ENCODE measurements at places on chromosomes 4 and X. TPM values are rescaled to one million over a fixed set of nuclear protein-coding genes. Genes with fewer than 3 reads are reported as not detected.

DNA sequence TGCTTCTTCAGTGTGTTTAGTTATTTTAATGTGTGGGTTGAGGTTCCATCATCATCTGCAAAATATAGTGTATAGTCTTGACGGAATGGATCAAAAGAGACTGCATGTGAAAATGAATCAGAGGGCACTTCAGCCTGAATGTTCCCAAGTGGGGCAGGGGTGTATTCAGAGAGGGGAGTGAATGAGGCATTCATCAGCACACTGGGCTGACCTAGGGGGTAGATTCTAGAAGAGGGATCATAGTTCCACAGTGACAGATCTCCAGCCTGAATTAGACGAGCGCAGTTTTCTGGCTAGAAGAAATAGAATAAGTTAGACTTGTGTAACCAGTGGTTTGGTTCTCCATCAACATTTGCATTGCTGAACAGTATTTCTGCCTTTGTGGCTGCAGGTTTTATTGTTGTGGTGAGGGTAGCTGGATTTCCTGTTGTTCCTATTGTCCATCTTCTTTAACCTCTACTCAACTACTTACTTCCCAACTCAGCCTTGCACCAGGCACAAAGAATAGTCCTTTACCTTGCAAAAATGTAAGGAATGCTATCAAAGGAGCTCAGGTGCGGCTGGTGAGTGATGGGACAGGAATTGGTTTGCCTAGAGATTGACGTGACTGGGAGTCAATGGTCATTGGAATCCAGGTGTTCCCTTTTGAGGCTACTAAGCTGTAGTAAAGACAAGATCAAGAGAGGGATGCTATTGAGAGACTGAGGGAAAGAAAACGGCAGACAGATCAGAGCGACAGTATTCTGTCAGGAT lies 50.9 kb downstream of the NAP1L5 start:
- no peak overlapping the region for H3K4me3 ChIP-seq
- H3K36me3 ChIP-seq, result peaks cover 4% of the 10 kb centered on the region
- no peak overlapping the region for H3K27ac ChIP-seq
- no peaks in the 10 kb centered on the region for H3K27me3 ChIP-seq
- no peak for DNase-seq

GRCh38 chr4:7813674-7814073 lies 126.0 kb downstream of the AFAP1 start:
- peak overlapping the region; percentile 21 for H3K27ac ChIP-seq
- H3K27me3 ChIP-seq, result no peaks in the 10 kb centered on the region
- no peak for DNase-seq

DNA sequence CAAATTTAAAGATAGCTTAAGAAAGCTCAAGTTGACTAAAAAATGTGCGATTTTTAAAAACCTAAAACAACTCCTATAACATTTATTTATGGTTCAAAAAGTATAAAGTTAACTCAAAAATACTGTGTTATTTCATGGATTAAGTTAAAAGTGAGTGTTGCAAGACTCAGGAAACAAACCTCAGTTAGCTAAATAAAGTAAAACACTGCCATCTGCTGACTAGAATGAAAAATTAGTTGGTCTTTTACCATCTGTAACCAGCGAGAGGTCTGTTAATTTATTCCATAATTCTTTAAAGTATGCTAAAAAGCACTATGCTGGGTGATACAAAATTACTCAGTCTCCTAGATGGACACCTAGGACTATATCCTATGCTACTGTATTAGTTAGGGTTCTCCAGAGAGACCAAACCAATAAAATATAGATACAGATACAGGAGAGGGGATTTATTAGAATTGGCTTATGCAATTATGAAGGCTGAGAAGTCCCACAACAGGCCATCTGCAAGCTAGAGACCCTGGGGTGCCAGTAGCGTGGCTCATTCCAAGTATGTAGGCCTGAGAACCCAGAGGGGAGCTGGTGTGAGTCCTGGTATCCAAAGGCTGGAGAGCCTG lies 4.9 kb upstream of the WDFY3 start:
- H3K27ac ChIP-seq, result no peak overlapping the region
- H3K27me3 ChIP-seq, result no peaks in the 10 kb centered on the region
- DNase-seq, result no peak
- H3K36me3 ChIP-seq, result no peaks in the 10 kb centered on the region
- peaks cover 6% of the 10 kb centered on the region for H3K4me1 ChIP-seq

DNA sequence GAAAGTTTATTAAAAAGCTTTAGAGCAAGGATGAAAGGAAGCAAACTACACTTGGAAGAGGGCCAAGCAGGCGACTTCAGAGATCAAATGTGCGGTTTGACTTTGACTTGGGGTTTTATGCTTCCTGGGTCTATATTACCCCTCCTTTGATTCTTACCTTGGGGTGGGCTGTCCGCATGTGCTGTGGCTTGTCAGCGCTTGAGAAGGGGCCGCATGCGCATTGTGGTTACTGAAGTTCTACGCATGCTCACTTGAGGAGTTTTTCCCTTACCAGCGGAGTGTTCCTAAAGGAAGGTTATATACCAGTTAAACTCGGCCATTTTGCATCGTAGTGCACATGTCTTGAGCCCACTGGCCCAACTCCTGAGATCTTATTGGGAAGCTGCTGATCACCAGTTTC lies 9.9 kb downstream of the ZNF157 start:
- no peaks in the 10 kb centered on the region for H3K36me3 ChIP-seq
- H3K27ac ChIP-seq, result no peak overlapping the region
- no peaks in the 10 kb centered on the region for H3K27me3 ChIP-seq
- no peaks in the 10 kb centered on the region for H3K4me1 ChIP-seq

GRCh38 chr4:37769391-37769989 lies 57.0 kb upstream of the PGM2 start:
- no peaks in the 10 kb centered on the region for H3K36me3 ChIP-seq
- no peak for DNase-seq
- no peak overlapping the region for H3K4me3 ChIP-seq
- H3K27me3 ChIP-seq, result peaks cover 2% of the 10 kb centered on the region

DNA sequence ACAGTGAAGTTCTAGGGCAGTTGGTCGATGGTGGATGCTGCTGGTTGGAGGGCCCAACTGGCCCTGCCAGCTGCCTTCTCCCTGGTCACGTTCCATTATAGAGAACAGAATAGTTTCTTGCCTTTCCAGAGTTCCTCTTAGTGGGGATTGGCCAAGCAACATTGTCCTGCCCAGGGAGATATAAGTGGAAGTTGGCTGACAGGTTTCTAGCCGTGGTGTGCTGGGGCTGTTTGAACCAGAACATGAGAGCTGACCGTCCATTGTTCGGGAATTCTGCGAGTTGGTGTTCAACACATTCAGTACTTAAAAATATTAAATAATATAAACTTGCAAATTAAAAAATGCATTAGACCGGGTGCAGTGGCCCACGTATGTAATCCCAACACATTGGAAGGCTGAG lies 3.5 kb upstream of the AFAP1 start:
- H3K4me3 ChIP-seq, result no peak overlapping the region
- no peaks in the 10 kb centered on the region for H3K36me3 ChIP-seq
- peaks cover 12% of the 10 kb centered on the region for H3K4me1 ChIP-seq
- no peak for DNase-seq
- H3K27me3 ChIP-seq, result no peaks in the 10 kb centered on the region

The PABPC4L gene
- total RNA-seq, result 3.1 TPM

The LNX1 gene
- 0.44 TPM for total RNA-seq
